Activated naive CD4-positive, alpha-beta T cell treated with anti-CD3 and anti-CD28 coated beads for 36 hours (primary cell): ENCODE measurements at places on chromosomes 2 and 18. TPM values are rescaled to one million over a fixed set of nuclear protein-coding genes. Genes with fewer than 3 reads are reported as not detected.

The CRACDL gene
- total RNA-seq = 0.14 TPM

The UGT1A5 gene
- total RNA-seq = not detected

- DNase-seq = no peak
These were observed 142.7 kb downstream of the EML6 start for GRCh38 chr2:54866179-54866578.

- no peak for DNase-seq
These were observed 89.5 kb downstream of the CERS6 start for GRCh38 chr2:168545439-168546082.

The DSC3 gene
- total RNA-seq = not detected

The PJVK gene
- 2.0 TPM for total RNA-seq

The FEV gene
- not detected for total RNA-seq
